ENCODE measurements at places on chromosomes 6 and 20.
A peak's percentile ranks its signal among the peaks of the same experiment; 100 is the strongest.

- no peak for DNase-seq
Measured at GRCh38 chr6:24898676-24899075, 37.1 kb downstream of the RIPOR2 start.

- DNase-seq, result peak; percentile 64
Measured at GRCh38 chr6:140051521-140052512, 677.4 kb upstream of the CITED2 start.

GRCh38 chr6:1197309-1197708 is 114.6 kb upstream of the FOXQ1 start:
- DNase-seq, result no peak

GRCh38 chr6:136826216-136826615 is 3.8 kb downstream of the PEX7 start:
- DNase-seq, result no peak

- no peak for DNase-seq
Measured at GRCh38 chr6:100879317-100879716, 1.8 kb downstream of the ASCC3 start.

DNA sequence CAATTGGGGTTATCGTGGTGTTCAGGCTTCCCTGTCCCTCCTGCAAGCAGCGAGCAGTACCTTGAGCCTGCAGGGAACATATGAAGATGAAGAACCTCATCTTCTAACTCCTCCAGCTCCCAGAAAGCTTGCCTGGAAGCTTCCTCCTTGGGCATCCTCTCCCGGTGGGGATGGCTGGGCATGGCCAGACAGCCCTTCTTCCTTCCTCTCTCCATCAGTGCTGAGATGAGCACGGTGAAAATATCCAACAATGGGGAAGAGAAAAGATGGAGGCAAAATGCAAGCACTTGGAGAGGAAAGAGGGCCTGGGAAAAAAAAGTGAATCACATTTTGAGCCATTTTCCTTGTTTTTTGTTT is 107.7 kb upstream of the FOXA2 start:
- no peak for DNase-seq

- no peak for DNase-seq
Measured at GRCh38 chr6:111598181-111598580, 7.5 kb downstream of the TRAF3IP2 start.

GRCh38 chr6:105152880-105153279 is 26.9 kb downstream of the POPDC3 start:
- DNase-seq, result no peak

DNA sequence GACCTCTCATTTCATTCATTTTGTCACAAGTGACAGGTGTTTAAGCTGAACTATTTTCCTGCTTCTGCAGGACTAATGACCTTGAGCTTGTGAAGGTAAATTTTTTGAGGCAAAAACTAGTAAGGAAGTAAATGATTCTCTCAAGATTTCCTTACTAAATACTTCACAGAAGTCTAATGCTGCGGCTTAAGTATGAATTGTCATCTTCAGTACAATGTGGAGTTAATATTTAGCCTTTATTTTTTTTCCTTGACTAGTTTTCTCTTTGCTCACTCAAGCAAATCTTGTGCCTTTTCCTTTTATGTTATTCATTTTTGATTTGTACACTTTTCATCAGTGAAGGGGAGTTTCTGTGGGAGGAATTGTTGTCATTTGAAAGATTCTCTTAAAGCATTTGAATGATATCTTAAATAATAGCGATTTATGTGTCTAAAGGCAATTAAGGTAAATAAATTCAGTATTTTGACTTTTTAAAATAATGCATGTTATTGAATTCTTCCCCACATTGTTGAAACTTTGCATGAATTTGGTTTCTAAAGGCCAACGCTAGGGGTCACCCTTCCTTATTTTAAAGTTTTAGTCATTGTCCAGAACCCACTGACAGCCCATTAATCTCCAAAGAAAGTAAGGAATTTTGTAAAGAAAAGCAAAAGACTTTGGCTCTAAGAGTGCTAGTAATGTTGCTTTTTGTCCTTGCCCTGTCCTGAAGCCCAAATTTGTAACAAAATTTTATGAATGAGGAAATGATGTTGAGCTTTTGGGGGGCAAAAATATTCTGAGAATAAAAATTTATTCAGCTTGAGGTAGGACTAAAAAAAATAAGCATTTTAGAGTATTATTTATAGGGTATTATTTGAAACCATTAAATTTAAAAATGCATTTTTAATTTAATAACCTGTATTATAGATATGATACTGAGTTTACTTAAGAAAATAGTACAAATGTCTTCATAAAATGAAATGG is 157.4 kb upstream of the LAMA2 start:
- DNase-seq, result no peak

DNA sequence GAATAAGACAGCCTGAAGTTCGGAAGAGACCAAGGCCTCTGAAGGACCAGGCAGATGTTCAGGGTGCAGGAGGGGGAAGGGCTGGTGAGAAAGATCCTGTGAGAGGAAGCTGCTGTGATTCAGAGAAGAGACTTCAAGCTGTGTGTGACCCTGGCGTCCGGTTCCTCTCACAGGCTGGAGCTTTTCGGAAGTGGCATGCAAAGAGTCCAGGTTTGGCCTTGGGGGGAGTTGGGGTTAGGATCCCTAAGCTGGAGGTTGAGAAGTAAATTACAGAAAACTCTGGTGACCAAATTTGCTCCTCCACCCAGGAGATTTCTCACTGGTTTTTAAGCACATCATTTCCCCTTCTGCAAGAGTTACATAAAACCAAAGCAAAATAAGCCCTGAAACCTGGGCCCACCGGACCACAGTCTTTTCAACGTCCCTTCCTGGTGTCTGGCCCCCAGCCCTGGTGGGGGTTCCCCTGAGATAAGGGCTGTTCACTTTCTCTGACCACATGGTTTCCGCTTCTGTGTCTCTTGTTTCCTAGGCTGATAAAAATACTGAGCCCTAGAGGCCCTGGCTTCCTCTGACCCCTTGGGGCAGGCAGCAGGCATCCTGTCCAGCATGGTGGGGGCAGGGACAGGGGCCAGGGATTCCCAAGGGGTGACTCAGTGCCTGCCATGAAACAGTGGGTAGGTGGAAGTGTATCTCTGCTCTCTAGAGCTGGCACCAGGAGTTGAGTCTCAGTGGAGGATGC is 12.0 kb upstream of the LTA start:
- DNase-seq, result no peak

DNA sequence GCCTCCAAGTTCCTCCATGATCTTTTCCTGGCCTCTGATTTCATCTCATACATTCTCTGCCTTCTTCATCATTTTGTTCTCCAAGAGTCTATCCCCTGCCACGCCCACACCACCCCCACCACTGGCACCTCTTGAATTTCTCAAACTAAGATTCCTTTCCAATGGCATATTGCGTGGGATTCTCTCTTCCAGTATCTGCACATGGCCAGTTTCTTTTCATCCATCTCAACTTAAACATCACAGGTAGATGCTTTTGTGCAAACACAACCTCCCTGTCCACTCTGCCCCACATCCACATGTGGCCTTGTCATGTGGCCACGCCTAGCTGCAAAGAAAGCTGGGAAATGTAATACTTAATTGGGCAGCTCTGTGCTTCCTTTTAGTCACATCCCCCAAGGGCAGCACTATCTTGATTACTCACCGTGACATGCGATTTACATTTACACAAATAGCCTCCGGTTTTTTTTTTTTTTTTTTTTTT is 33.4 kb upstream of the ZMYND8 start:
- peak; percentile 17 for DNase-seq

- DNase-seq, result no peak
Measured at GRCh38 chr6:168628176-168628553, 187.2 kb downstream of the SMOC2 start.

DNA sequence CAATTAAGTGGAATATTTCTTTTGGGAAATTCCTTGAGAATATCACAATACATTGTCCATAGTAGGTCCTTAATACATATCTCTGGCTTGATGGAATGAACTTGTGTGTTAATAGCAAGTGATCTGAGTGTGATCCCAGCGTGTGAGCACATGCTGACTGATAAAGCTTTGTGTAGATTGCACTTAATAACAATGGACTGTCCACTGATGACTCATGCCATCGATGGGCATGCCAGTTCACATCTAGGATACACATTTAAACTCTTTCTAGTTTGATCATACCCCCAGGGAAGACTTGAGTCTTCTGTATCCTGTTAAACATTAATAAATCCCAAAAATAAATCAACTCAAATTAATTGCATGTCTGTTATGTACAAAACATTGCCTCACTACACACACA is 454.3 kb upstream of the SPTLC3 start:
- DNase-seq, result no peak

GRCh38 chr6:45959534-45960145 is 56.0 kb downstream of the CLIC5 start:
- no peak for DNase-seq

DNA sequence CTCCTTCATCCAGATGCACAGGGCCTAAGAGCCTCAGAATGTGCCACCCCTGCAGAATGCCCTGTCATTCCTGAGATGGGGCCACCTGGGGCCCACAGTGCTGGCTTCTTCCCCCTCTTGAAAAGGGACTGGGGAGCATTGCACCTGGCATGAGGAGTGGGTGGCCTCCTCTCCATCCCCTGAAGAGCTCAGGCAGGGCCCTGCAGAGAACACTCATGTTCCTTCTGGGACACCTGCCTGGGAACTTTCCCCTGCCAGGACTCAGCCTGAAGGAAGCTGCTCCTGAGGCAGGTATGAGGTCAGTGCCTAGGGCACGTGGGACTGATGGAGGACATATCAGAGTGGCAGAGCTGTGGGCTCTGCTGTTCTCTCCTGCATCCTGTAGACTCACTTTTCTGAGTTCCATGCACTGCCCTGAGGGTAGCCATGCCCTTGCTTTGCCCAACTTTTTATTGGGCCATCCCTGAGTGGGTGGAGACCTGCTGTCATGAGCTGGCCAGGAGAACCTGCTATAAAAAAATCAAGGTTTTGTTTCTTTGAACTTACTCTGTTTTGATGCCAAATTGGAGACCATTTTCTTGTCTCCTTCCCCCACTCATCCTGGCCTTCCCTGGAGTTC is 19.5 kb downstream of the CCDC167 start:
- DNase-seq, result no peak

DNA sequence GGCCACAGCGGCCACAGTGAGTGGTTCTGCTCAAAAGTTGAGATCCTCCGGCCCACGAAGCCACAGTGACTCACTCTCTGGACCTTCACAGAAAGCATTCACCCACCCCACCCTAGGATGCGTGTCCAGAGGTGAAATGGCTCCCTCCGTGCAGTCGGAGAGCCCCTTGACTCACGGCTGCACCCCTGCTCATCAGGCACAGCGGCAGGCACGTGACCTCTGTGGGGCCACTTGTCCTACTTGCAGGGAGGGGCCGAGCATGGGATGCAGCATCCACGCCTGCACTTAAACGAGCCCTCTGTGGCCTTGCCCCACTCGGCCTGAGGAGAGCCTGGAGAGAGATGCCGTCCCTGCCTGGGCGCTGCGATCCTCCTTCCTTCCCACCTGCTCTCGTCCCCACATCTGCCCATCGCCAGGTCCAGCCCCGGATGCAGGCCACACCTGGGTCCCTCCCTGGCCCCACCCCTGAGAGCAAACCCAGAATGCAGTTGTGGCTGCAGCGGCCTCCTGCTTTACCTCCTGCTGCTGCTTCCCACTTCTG is 28.7 kb downstream of the NTSR1 start:
- no peak for DNase-seq

GRCh38 chr20:36862857-36863668 is 12.9 kb upstream of the TLDC2 start:
- no peak for DNase-seq

- no peak for DNase-seq
Measured at GRCh38 chr20:62776692-62777527, 19.4 kb upstream of the MRGBP start.

DNA sequence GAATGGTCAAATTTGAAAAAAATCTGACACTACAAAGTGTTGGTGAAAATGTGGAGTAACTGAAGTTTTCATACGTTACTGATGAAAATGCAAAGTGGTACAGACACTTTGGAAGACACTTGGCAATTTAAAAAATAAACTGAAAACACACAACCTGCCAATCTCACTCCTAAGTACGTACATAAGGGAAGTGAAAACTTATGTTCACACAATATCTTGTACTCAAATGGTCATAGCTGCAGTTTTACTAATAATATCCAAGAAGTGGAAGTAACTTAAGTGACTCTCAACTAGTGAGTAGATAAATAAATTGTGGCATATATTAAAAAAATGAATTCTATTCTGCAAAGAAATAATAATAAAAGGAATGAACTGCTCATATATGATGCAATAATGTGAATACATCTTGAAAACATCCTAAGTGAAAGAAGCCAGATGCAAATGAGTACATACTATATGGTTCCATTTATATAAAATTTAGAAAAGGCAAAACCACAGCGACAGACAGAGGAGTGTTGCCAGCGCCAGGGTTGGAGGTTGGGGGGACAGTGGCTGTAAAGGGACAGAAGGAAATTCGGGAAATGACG is 198.2 kb downstream of the ERMARD start:
- no peak for DNase-seq

- peak; percentile 37 for DNase-seq
Measured at GRCh38 chr20:11891776-11892545, 25.7 kb upstream of the BTBD3 start.

GRCh38 chr20:227439-228105 is 514 bp downstream of the DEFB129 start:
- no peak for DNase-seq

DNA sequence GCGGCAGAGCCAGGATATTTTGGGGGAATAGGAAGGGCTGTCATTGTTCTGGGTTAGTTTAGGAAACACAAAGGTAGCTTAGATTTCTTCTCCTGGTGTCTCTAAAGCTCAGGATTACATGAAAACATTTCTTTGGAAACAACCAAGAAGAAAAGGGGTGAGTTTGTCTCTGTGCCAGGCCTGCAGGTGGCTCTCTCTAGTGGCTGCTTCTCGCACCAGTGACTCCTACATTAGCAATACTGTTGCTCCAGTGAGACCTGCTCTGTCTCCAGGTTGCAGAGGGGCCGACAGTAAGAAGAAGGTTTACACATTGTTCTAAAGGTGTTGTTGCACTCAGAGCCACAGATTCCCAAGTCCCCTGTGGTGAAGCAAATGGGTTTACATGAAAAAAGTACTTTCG is 104.6 kb upstream of the GLP1R start:
- no peak for DNase-seq

GRCh38 chr6:90097356-90097755 is 199.3 kb downstream of the BACH2 start:
- no peak for DNase-seq

DNA sequence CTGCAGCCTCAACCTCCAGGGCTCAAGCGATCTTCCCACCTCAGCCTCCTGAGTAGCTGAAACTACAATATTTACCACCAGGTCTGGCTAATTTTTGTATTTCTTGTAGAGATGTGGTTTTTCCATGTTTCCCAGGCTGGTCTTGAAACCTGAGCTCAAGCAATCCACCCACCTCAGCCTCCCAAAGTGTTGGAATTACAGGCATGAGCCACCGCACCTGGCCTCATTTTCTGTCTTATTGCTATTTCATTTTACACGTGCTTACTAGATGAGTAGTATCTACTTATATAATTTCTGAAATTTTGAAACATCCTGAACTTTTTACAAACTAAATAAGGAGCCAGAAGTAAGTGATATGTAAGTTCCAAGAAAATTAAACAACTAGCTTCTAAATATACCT is 34.6 kb downstream of the CLIC5 start:
- no peak for DNase-seq
